Activated CD8-positive, alpha-beta T cell treated with anti-CD3 and anti-CD28 coated beads, Interleukin-2, amount 10 ng/mL, durations not matched to agents 7 days and 5 days (primary cell): ENCODE measurements at places on chromosomes 4 and X. TPM values are rescaled to one million over a fixed set of nuclear protein-coding genes. Genes with fewer than 3 reads are reported as not detected.
A peak's percentile ranks its signal among the peaks of the same experiment; 100 is the strongest.

- no peaks in the 10 kb centered on the region for H3K27me3 ChIP-seq
- peaks cover 29% of the 10 kb centered on the region for H3K36me3 ChIP-seq
- DNase-seq: no peak
- H3K27ac ChIP-seq: peak overlapping the region; percentile 100
- peak overlapping the region; percentile 25 for H3K4me3 ChIP-seq
Measured at GRCh38 chrX:10109695-10110094, 47.1 kb upstream of the CLCN4 start.

GRCh38 chrX:155127465-155127864 is 56.2 kb downstream of the BRCC3 start:
- H3K27me3 ChIP-seq: no peaks in the 10 kb centered on the region
- H3K27ac ChIP-seq: no peak overlapping the region
- H3K4me1 ChIP-seq: no peaks in the 10 kb centered on the region
- H3K4me3 ChIP-seq: no peak overlapping the region
- H3K36me3 ChIP-seq: peaks cover 39% of the 10 kb centered on the region
- DNase-seq: no peak

DNA sequence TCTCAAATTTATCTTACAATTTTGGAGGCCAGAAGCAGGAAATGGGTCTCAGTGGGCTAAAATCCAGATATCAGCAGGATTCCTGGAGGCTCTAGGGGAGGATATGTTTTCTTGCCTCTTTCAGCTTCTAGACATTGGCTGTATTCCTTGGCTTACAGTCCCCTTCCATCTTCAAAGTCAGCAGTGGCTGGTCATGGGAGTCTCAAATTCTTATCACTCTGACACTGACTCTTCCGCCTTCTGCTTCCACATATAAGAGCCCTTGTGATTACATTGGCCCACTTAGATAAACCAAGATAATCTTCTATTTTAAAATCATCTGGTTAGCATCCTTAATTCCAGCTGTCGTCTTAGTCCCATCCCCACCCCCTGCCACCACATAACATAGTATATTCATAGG is 113.0 kb downstream of the PCDH7 start:
- H3K36me3 ChIP-seq: no peaks in the 10 kb centered on the region
- H3K27me3 ChIP-seq: no peaks in the 10 kb centered on the region
- no peak overlapping the region for H3K27ac ChIP-seq
- no peaks in the 10 kb centered on the region for H3K4me1 ChIP-seq
- no peak overlapping the region for H3K4me3 ChIP-seq

DNA sequence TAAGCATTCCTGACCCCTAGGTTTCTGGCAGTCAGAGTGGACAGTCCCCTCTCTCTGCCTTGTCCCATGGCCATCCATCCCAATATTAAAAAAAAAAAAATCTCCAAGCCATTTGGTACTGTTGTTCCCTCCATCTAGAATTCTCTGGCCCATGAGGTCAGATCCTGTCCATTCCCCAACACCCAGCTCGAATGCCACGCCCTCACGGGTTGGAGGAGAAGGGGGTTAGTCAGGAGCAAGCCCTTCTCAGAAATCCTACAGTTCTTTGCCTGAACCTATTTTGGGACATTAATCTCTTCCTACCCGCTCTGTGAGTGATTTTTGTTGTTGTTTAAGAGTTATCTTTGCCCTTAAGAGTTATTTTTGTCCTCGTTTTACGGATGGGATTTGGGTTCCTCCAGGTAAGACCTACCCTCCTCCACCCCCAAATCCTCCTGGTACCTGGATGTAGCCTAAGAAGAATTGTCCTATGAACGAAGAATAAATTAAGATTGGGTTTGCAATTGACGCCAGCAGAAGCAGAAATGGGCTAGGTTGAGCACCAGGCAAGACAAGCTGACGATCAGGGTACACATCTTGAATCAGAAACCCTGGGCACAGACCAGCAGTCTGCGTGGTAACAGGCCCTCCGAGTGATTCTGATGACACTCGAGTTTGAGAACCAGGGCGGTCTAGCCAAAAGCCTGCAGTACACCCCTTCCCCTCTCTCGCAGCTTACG is 977 bp downstream of the RNF175 start:
- H3K36me3 ChIP-seq: no peaks in the 10 kb centered on the region
- H3K4me3 ChIP-seq: peak overlapping the region; percentile 32
- no peak for DNase-seq
- H3K27me3 ChIP-seq: peaks cover 39% of the 10 kb centered on the region
- no peak overlapping the region for H3K27ac ChIP-seq

GRCh38 chr4:57265831-57266582 is 155.8 kb upstream of the IGFBP7 start:
- H3K36me3 ChIP-seq: no peaks in the 10 kb centered on the region
- no peaks in the 10 kb centered on the region for H3K27me3 ChIP-seq

DNA sequence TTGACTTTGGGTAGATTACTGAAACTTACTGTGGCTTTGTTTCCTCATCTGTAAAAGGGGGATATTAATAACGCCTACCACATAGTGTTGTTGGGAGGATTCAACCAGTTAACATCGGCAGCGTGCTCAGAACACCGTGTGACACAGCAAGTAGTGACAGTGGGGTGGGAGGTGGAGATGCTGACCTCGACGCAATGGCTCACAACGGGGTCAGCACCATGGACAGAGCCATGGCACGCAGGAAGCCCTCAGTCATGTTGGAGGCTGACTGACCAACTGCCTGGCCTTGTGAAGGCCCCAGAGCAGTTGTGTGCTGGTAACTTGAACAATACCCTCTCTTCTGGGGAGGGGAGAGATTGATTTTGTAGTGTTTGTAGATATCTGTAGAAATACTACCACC is 93.2 kb downstream of the WFS1 start:
- no peaks in the 10 kb centered on the region for H3K4me1 ChIP-seq
- no peaks in the 10 kb centered on the region for H3K36me3 ChIP-seq
- no peak overlapping the region for H3K27ac ChIP-seq
- H3K4me3 ChIP-seq: no peak overlapping the region
- peak; percentile 60 for DNase-seq
- no peaks in the 10 kb centered on the region for H3K27me3 ChIP-seq

GRCh38 chr4:138659812-138660316 is 355.7 kb upstream of the NOCT start:
- no peaks in the 10 kb centered on the region for H3K4me1 ChIP-seq
- H3K36me3 ChIP-seq: no peaks in the 10 kb centered on the region
- H3K27ac ChIP-seq: no peak overlapping the region
- DNase-seq: no peak

DNA sequence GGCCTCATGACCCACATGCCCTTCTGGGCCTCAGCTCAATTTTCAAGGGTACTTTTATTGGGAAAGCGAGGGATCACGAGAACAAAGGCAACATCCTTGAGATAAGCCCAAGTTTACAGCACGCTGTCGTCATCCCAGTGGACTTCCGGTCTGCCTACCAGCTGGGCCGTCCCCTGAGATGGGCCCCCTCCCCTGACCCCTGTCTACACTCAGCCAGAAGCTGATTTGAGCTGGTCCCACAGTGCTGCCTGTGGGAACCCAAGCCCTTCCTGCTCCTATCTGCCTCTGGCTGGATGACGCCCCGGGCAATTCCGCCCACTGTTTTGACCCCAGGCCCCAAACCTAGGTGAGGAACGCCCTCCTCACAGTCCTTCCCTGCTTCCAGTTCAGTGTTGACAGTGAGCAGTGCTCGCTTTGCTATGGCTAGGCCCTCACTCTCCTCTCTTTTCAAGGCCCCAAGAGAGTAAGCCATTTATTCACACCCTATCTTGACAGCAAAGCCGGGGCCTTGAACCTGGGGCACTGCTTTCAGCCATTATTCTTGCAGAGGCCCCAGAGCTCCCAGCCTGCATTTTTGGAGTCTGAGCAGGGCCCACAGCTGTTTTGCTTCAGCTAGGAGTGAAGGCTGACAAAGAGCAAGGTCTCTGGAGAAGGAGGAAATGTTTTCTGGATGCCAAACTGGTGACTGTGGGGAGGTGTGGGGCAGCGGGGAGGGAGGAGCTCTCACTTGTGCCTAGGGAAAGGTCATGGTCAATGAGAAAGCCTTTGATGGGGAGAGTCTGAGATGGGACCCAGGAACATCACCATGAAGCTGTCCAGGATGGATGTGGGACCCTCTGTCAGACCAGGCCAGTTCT is 164.6 kb upstream of the BCOR start:
- no peaks in the 10 kb centered on the region for H3K27me3 ChIP-seq
- H3K27ac ChIP-seq: no peak overlapping the region
- no peaks in the 10 kb centered on the region for H3K36me3 ChIP-seq
- peaks cover 26% of the 10 kb centered on the region for H3K4me1 ChIP-seq
- H3K4me3 ChIP-seq: no peak overlapping the region

- DNase-seq: no peak
- H3K27me3 ChIP-seq: no peaks in the 10 kb centered on the region
- no peak overlapping the region for H3K4me3 ChIP-seq
- H3K36me3 ChIP-seq: peaks cover 9% of the 10 kb centered on the region
- H3K27ac ChIP-seq: peak overlapping the region; percentile 91
- peaks cover 48% of the 10 kb centered on the region for H3K4me1 ChIP-seq
Measured at GRCh38 chr4:148061795-148062194, 329.9 kb downstream of the ARHGAP10 start.

- no peak for DNase-seq
- peaks cover 24% of the 10 kb centered on the region for H3K4me1 ChIP-seq
- H3K36me3 ChIP-seq: peaks cover 17% of the 10 kb centered on the region
Measured at GRCh38 chrX:48908600-48908999, 2.8 kb downstream of the SLC35A2 start.

DNA sequence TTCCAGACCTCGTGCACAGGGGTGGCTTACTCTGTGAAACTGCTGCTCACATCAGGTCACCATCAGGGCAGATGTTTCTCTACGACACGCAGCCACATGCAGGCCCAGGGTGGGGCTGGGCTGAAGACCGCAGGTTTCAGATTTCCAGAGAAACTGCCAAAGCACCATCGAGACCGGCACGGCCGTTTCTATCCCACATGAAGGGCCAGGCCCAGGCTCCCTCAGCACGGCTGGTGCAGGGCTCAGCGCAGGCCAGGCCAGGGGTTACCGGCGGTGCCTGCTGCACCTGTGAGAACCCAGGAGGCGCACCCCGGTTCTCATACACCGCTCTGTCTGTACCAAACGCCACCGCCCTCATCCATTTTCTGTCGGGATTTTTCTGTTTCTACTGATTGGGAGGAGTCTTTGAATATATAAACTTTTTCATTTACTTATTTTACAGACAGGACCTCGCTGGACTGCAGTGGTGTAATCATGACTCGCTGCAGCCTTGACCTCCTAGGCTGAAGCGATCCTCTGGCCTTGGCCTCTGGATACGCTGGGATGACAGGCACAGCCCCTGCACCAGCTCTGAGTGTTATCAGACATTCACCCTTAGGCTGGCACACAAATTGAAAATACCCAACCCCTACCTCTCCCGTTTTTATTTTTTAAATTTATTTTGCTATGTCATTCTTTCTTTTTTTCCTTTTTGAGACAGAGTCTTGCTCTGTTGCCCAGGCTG is 17.1 kb downstream of the CTBP1 start:
- peaks cover 62% of the 10 kb centered on the region for H3K36me3 ChIP-seq
- DNase-seq: no peak
- H3K27ac ChIP-seq: peak overlapping the region; percentile 39
- no peaks in the 10 kb centered on the region for H3K27me3 ChIP-seq

DNA sequence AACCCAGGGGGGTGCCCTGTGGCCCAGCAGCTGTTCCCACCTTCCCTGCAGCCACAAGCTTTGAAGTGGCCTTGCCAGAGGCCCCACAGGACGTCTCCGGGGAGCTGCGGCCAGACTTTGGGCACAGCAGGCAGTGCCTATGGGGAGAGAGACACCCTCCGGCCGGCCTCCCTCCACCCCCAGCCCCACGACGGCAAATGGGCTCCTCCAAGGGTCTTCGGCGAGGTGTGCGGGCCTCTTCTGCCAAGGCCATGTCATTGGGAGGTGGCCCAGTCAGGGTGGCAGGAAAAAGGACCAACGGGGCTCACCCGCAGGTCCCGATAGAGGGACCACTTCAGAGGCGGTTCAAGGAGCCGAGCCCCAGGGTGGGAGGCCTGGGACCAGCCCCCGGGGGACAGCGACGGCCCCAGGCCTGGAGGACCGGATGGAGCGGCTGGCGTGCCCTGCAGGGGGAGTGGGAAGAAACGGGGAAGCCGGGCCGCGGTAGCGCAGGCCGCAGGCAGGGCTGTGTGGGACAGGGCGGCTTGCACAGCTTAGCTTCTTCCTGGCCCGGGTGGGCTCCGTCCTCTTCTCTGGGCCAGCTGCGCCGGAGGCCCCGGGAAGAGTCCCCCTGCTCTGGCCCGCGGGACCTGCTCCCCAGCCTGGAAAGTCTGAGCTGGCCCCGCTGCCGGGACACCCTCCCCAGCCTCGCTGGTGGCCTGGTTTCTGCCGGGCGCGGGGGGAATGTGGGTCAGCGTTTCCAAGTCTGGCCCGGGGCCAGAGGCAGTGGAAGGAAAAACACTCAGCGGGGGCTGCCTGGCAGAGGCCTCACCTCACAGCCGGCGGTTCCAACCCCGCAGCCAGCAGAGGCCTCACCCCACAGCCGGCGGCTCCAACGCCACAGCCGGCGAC is 21.9 kb upstream of the SPON2 start:
- DNase-seq: no peak
- H3K4me3 ChIP-seq: no peak overlapping the region
- no peak overlapping the region for H3K27ac ChIP-seq
- H3K36me3 ChIP-seq: peaks cover 28% of the 10 kb centered on the region

- H3K27me3 ChIP-seq: no peaks in the 10 kb centered on the region
- H3K4me1 ChIP-seq: no peaks in the 10 kb centered on the region
- DNase-seq: no peak
- H3K36me3 ChIP-seq: no peaks in the 10 kb centered on the region
Measured at GRCh38 chr4:176270669-176271068, 1.6 kb upstream of the ASB5 start.

DNA sequence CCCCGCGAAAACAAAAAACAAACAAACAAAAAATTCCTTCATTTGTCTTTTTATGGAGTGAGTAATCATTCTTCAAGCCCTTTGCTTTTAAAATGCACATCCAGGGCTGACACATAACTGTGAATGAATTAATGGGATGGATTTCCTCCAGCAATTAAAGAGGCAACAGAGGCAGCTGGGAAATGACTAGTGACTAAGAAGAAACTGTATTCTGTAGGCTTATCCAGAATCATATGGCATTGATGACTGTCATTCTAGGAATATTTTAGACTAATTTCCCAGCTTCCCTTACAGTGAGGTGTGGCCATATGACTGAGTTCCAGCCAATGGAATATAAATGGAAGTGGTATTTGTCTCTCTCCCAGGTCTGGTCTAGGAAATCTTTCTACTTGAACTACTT is 46.8 kb upstream of the PDE5A start:
- no peaks in the 10 kb centered on the region for H3K4me1 ChIP-seq
- H3K27me3 ChIP-seq: no peaks in the 10 kb centered on the region
- no peak overlapping the region for H3K27ac ChIP-seq
- H3K36me3 ChIP-seq: no peaks in the 10 kb centered on the region
- no peak for DNase-seq

- no peak overlapping the region for H3K4me3 ChIP-seq
- H3K36me3 ChIP-seq: peaks cover 30% of the 10 kb centered on the region
- peaks cover 10% of the 10 kb centered on the region for H3K4me1 ChIP-seq
- H3K27me3 ChIP-seq: no peaks in the 10 kb centered on the region
Measured at GRCh38 chr4:51901363-51901762, 58.4 kb downstream of the DCUN1D4 start.

Gene PCDH19
- not detected for total RNA-seq

Gene CFP
- total RNA-seq: 11.5 TPM

Gene NOX1
- not detected for total RNA-seq

Gene FAM156B
- 15.4 TPM for total RNA-seq

Gene CPZ
- 0.23 TPM for total RNA-seq

Gene SLC4A4
- total RNA-seq: 5.3 TPM
